ENCODE measurements at places on chromosomes 3 and 15.

GRCh38 chr15:60469893-60470641, 8.9 kb downstream of the ICE2 start:
- no peak for DNase-seq

- DNase-seq, result no peak
These were observed 29.2 kb downstream of the POLG start for GRCh38 chr15:89305395-89305794.

- no peak for DNase-seq
These were observed 26.3 kb upstream of the THRB start for GRCh38 chr3:24520976-24521419.

DNA sequence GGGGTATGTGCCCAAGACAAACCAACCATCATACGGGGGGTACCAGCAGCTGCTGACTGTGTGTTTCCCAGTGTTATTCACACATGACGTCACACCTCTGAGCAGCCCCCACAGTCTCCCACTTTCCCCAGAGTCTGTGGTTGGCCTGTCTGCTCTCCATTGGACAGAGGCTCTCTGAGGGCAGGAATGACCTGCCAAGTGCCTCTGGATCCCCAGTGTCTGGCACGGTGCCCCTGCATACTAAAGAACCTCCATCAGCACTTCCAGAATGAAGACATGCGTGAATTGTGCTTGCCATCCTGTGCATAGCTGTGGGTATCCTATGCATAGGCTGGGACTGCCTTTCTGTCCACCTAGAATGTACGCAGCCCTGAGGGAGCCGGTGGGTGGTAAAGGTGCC, 3.5 kb upstream of the CCDC9B start:
- no peak for DNase-seq

GRCh38 chr3:12501360-12502020, 17.2 kb downstream of the TSEN2 start:
- DNase-seq, result no peak

GRCh38 chr3:63405882-63406281, 127.8 kb downstream of the SYNPR start:
- DNase-seq, result no peak

DNA sequence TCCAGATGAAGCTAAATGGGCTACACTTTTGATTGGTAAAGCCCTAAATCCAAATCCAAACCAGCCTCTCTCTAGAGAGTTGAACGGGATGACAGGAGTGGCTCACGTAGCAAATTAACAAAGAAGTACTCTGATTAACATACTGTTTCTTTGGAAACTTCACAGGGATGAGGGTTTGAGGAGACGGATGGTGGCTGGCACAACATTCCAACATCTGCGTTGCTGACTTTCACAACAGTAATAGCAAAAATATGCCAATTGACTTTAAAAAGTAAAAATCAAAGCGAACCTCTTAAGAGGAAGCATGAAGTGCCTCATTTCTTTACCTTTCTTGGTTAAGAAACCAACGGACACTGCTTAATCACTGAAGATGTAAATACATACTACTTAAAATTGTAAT, 181.4 kb downstream of the TBL1XR1 start:
- DNase-seq, result no peak

DNA sequence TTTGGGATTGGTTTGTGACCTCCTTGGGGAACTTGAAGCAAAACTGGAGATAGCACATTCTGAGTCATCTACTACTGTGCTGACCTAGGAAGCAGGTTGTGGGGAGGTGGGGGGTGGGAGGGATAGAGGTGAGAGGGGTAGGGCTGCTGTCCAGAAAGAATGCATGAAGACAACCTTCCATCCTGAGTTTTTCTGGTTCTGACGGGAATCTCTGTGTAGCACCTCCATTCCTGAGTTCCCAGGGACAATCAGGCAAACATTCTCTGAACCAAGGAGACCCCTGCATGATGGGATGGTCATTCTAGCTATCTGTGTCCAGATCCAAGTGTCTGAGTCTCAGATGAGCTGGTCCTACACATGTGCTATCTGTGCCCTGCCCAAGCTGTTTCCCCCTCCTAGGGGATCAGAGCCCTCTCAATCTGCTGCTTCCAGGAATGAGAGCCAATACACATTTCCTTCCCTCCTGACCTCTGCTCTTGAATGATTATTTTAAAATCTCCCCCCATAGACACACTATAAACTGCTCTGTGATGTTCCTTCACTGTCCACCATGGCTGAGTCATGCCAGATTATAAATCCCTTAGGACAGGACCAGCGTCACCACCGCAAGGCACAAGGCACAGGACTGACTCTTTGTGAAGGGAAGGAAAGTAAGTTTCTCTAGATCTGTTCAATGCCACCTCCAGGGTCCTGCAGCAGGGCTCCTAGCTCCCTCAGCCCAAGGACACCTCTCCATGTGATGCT, 2.2 kb upstream of the CD276 start:
- no peak for DNase-seq

DNA sequence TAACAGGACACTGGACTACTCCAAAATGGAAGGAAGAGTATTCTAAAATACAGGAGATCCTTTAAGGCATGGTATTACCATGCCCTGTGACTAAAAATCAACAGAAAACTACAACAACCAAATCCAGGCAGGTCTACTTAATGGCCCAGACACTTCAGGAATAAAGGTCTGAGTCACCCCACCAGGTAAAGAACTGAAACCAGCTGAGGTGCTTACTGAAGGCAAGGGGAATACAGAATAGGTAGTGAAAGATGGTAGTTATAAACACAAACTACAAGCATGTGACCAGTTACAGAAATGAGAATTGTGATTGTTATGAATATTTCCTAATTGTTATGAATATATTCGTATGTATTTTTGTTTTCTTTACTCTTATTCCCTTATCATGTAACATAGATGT, 13.4 kb downstream of the IFT57 start:
- DNase-seq, result no peak

DNA sequence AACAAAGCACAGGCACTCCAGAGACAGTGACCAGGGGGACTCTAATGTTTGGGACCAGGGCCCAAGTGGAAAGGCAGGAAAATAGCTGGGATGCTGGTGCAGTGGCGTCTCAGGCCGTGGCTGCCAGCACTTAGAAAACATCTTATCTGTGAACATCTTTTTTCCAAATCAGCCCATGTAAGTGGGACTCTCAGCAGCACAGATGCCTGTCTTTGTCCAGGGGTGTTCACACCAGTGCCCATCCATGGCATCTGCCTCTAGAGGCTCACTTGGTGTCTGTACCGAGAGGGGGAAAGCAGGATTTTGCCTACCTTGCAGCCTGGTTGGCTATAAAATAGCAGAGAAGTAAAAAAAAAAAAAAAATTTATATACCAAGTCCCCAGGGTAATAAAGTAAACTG, 26.7 kb downstream of the SLC12A8 start:
- DNase-seq, result no peak

DNA sequence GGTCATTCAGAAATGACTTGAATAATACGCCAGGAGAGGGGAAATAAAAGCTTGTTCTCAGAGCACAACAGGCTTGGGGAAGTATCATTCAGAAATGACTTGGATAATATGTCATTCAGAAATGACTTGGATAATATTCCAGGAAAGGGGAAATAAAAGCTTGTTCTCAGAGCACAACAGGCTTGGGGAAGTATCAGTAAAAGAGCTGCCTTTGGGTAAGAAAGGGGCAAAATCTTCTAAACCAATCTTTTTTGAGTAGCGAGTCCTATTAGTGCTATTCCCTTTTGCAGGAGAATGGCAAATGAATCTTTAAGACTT, 20.9 kb downstream of the GABRR3 start:
- no peak for DNase-seq

- no peak for DNase-seq
These were observed 4.9 kb downstream of the HAUS2 start for GRCh38 chr15:42553554-42553953.

DNA sequence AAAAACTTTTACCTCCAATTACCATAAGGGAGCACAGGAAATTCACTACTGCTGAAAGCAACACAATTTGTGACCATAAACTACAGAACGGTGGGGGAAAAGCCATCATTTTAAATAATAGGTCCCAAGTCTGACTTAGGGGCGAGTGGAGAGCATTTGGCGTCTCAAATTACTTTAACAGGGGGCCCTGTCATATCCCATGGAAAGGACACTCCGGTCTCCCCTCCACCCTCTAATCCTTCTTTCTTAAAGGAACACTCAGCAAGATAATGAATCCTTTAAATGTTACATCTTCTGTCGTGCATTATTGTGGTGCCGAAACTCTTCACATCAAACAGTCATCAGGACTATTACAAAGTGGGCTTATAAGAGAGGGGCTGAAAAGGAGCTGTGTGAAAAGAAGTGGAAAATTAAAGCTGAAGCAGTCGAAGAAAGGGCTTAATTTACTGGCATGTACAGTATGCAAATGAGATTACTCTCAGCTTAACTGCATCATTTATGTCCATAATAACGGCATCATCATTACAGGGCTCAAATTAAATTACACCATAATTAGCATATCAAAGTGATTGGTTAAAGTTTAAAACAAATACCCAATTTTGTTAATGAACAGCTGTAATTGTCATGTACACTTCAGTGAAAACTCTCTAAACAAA, 342.2 kb downstream of the FOXP1 start:
- DNase-seq, result no peak

GRCh38 chr3:28018925-28019718, 222.3 kb upstream of the CMC1 start:
- no peak for DNase-seq

- no peak for DNase-seq
These were observed 57.6 kb downstream of the SSR3 start for GRCh38 chr3:156497326-156497725.

GRCh38 chr3:72203105-72203504, 418.2 kb upstream of the PROK2 start:
- DNase-seq, result no peak

DNA sequence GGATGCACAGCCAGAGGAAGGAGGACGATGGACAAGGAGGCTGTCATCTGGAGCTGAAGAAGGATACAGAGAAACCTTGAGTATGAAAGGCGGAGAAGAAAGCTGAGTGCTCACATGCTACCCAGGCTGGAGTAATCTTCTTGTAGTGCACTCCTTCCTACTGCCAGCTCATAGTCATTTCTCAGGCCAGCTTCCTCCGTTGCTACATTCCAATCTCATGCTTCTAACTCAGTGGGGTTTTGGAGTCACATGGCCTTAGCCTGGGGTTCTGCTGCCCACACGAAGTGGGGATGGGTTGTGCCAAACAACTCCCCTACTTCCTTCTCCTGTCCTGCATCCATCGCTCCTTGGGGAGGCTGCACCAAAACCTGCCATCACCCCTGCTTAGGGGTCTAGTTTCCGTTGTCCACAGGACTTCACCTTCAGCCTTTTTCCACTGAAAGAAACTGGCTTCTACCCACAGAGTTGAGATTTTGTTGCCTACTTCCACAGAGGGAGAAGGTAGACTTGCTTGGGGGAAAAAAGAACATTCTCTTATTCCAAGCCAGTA, 239.9 kb downstream of the EPHB1 start:
- no peak for DNase-seq

- no peak for DNase-seq
These were observed 66.1 kb downstream of the GBE1 start for GRCh38 chr3:81695302-81695701.

DNA sequence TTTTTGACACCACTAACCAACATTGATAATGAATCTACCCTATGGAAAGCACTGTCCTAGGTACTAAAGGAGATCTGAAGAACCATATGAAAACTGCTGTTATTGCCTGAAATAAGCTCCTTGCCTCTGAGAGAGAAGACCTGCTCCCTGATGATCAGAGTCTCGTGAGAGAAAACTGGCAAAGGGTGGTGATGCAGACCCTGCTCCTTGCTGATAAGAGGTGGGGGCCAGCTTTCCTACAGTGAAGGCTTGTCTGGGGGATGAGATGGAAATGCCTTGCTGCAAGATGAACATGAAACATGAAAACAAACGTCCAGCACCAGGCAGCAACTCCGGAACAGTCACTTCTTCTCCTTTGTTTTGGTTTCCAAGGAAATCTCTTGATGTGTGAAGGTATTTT, 31.9 kb downstream of the RASGRP1 start:
- no peak for DNase-seq

DNA sequence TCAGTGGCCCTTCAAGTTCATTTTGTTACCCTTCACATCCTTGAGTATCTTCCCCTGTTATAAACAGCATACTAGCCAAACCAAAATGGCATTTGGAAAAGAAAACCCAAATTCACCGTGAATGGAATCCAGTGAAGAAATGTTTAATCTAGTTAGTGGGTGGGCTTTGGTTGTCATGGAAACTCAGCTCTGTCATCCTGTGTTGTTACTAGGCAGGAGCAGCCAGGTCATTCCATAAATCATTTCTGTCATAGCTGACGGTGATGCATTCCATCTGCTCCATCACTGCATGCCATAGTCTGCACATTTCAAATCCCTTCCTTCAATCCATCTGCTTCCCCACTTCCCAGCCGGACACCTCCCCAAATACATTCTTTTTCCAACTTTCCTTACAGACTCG, 140.4 kb upstream of the CGNL1 start:
- DNase-seq, result no peak

- peak; percentile 98 for DNase-seq
These were observed at the start of gene ULK4 for GRCh38 chr3:41961751-41962679. Gene ULK4, minus strand, starts transcription at chr3:41962103. Its CDS starts 7,344 bp downstream, at chr3:41954759.

DNA sequence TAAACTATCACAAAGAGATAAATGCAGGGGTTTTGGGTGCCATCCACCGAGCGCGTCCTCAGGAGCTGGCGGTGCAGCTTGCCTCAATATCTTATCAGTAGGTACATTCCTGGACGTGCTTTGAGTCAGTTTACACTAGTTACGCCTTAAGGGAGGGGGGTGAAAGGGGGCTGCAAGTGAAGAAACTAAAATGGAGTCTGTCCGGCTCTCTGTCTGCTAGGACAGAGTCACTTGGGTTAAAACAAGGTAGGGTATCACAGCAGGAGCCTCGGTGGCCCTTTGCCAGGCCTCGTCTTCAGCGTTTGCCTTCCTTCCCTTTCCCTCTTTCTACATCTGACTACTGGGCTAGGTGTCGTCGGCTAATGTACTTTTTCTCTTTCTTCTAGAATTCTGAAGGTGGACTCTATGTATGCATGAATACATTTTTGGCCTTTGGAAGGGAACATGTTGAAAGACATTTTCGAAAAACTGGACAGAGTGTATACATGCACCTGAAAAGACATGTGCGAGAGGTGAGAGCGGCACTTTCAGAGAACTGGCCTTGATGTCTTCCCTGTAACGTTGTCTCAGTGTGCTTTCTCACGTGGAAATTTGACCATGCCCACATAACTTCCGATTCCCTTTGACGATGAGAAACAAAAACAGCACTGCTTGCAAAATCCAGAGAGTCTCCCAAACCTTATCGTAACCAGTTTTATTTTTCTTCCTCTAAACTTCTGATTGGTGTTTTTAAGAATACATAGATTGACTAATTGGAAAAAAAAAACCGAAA, 28.8 kb downstream of the USP13 start:
- DNase-seq, result no peak

DNA sequence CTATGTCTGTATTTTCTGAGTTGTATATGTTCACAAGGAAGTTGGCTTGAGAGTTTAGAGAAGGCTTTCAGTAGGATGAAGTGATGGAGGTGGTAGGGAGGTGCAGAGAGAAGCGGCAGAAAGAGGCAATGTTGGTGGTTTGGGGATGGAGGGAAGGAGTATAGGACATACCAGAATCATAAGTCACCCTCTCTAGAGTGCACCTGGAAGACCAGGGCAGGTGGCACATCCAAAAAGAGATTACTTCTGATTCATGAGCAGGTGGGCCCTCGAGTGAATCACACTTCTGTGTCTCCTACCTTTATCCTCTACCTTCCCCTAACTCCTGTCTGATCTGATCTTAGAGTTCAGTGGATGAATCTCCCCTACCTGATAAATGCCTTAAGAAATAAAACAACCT, 41.8 kb upstream of the MRPL3 start:
- DNase-seq, result no peak

All from suprapubic skin (tissue), 4 donors.